Stimulated activated CD8-positive, alpha-beta memory T cell treated with anti-CD3 and anti-CD28 coated beads, Interleukin-4, amount 100 ng/mL, for 4 hours (primary cell): ENCODE measurements at places on chromosomes 1 and 21.

DNA sequence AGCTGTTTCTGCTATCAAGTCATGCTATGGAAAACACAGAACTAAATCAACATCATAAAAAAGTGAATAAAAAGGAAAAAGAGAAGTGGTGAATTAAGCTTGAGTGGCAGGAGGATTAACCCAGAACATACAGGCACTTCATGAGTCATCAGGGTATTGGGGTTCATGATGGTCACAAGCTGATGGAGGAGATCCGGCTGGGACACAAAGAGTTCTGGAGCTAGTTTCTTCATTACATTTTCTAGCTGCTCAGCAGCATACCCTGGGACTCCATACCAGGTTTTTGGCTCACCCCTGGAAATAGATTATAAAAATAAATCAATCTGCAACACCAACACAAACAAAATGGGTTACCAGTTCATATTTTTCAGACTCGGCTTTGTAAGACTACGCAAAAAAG lies 42.5 kb upstream of the SYT2 start:
- DNase-seq, result no peak

DNA sequence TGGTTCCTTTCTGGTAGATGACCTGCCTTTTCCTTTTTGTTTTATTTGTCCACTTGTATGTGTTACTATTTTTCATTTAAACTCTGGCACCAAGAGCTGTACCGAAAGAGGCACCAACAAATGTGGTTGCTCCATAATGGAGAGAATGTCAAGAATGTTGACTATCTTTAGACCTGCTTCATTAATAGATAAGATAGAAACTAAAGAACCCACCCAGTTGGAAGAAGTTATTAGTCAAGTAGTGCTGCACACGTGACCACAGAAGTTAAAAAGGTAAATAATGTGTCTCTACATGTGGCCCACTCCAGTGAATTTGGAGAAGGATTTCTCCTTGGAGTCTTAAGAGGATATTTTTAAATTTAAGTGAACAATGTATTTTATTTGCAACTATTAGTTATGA lies 9.3 kb downstream of the ATP1A1 start:
- no peak for DNase-seq

DNA sequence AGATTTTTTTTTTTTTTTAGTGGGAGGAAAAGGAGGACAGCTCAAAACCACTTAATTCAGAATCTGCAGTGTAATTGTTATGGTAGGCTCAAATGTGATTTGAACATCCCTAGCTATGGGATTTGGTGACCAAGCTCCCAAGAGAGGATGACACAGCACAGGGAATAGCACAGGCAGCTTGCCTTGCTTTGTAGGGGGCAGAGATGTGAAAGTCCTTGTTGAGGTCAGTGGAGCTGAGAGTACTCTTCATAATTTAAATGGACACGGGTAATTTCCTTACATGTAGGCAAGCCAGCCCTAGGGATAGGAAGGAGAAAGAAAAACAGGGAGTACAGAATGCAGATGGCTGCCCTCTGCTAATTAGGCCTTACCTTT lies 3.2 kb upstream of the UCK2 start:
- DNase-seq, result no peak

GRCh38 chr1:220892997-220893700 lies 13.9 kb downstream of the HLX start:
- DNase-seq, result no peak

DNA sequence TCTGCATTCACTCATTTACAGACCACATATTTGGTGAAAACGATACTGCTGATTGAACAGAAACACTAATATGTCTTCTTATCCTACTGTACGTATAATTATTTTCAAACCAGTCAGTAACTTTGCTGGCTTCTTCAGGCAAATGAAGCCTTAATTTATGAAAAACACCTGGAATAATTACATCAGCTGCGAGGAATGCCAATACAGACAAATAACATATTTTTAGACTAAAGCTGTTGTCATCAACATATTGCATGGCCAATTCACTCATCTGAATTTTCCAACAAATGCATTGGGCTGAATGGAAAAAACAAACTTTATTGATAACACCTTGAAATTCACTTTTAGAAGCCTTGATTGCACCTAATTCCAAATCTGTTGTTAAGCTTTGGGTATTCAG lies 165.9 kb downstream of the HLX start:
- DNase-seq, result no peak
